ENCODE measurements at places on chromosomes 6 and 20.

DNA sequence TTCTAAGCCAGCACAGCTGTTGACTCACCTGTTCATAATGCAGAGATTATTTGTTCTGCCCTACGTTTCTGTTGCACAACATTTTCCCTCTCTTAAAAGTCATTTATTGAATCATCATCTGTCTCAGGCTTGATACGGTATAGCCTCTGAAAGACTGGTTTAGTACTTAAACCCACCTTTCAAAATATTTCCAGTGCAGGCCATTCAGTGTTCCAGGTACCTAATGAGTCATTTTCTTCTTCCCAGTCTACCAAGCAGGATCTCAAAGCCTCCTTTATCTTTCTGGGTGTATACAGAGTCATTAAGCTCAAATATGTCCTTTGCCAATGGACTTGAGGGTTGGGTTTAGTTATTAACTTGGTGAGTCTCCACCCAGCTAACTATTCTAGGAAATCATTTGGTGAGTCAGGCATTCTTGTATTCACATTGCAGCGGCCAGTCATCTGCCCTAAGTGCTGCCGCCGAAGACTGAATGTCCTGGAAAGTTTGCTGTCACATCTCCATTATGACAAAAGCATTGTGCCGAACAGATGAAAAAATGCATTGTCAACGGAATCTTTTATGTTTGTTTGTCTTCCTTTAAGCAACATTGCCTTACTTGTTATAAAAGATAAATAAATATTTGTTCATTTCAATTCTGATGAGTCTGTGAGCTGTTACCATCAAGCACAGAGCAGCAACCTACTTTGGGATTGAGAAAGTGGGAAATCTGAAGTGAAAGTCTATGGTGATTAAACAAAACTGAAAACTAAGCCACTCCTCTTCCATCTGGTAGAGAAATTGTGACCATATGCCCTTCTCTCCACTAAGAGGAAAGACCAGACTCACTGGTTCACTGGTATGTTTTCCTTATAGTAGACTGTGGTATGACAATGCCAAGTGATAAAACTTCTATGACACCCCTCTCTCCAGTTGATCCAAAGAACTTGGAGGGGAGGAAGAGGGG is 14.3 kb upstream of the FAM135A start:
- no peak for DNase-seq

DNA sequence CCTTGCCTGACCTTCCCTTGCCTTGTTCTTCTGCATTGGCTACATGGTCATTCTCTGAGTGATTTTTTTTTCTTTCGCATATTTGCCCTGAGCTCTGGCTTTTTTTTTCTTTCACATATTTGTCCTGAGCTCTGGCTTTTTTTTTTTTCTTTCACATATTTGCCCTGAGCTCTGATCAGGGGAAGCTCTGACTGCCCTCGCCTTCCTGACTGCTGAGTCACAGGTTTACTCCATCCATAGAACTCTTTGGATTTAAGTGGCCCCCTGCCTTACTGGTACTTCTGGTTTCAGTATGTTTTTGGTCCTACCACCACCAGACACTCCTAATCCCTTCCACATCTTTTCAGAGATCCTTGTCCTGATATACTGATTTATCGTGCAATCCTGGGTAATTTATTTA is 201.1 kb downstream of the OGFRL1 start:
- no peak for DNase-seq

DNA sequence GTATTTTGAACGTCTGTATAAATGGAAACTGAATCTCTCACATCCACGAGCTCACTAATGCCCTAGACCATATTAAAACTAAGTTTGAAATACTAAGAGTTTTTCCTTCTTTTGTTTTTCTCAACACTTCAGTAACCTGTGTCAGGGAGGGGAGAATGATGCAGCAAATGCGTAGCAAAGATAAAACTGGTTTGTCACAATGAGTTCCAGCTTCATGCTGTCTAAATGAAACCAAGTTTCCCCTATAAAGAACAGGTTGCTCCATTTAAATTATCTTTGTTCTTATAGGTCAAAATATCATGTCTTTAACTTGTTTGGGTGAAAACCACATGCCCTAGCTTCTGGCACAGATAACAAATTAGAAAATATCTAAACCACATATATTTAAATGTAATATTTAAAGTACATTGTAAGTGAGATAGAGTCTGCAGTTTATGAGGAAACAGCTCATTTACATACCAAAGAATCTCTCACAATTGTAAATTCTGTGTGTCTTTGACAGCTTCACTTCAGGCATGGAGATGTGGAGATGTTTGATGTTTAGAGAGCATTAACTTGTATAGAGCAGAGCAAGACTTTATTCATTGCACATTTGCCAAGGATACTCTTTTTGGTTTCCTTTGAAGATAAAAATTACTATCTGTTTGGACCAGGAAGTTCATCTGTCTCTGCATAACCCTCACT is 7.3 kb downstream of the TRDN start:
- DNase-seq, result no peak

DNA sequence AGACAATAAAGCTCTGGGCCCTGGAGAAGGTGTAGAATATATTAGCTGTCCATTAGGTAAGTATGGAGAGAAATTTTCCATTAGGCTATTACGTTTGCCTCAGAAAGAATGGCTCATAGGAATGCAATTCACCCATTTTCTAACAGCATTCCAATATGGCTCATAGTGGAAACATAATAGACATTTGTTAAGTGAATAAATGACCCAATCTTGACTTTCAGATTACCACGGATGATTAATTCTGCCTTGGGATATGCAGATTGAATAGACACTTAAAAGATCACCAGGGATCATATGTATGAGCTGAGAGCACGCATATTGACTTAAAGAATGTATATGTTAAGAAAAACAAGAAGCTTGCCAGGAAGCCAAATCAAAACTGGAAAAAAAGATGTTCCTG is 209.1 kb upstream of the CDYL start:
- DNase-seq, result no peak

DNA sequence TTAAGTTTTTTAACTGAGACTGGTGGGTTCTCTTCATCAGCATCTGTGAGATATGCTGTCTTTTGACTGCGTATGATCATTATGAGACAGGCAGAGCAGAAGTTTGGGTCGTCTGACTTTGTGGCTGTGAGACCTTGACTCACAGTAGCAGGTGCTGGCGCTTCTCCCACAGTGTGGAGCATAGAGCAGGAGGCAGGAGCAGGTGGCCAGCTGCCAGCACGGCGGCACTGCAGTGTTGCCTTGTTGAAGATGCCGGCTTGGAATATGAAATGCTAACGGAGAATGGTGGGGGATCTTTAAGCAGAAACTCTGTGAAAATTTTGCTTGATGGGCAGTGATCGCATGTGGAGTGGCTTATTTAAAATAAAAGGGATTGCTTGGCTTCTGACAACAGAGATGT is 105.0 kb downstream of the TIAM2 start:
- DNase-seq, result no peak

DNA sequence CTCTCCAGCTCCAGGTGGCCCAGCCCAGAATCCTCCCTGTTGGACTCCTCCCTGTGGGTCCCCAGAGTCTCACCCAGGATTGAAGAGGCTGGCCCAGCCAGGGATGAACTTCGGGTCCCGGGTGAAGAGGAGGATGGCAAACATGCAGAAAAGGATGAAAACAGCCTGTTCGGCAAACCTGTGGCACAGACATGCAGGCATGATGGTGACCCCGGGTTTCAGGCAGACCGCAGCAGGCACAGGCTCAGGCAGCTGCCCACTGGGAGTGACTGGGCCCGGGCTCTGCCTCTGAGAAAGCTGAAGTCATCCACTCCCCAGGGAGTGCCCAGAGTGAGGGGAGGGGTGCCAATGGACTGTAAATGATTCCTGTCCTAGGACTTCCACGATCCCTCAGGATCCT is 37.5 kb upstream of the OCSTAMP start:
- DNase-seq, result no peak

- DNase-seq, result no peak
Measured at GRCh38 chr6:3494391-3495100, 37.7 kb upstream of the SLC22A23 start.

- no peak for DNase-seq
Measured at GRCh38 chr6:37481711-37482605, 17.7 kb downstream of the CCDC167 start.

All from posterior vena cava (tissue), 2 donors.